ENCODE measurements at places on chromosomes 1 and 21.

GRCh38 chr21:34022627-34023335 lies 50.6 kb upstream of the MRPS6 start:
- peak; percentile 31 for DNase-seq

DNA sequence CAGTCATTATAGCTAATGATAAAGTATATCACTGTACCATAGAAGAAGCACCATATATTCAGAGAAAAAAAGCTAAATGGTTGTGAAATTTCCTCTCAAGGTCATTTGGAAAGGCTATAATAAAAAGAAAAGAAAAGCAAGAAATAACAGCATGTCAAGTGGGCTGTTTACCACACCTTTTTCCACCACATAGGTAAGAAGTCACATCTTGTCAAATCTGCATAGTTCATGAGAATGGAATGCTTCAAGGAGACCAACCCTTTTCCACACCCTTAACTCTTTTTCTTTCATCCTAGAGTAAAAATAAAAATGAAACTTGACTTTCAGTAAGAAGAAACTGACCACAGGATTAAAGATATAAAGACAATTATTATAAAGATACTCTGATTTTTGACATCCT lies 91.2 kb downstream of the ATP6V1G3 start:
- DNase-seq, result no peak

DNA sequence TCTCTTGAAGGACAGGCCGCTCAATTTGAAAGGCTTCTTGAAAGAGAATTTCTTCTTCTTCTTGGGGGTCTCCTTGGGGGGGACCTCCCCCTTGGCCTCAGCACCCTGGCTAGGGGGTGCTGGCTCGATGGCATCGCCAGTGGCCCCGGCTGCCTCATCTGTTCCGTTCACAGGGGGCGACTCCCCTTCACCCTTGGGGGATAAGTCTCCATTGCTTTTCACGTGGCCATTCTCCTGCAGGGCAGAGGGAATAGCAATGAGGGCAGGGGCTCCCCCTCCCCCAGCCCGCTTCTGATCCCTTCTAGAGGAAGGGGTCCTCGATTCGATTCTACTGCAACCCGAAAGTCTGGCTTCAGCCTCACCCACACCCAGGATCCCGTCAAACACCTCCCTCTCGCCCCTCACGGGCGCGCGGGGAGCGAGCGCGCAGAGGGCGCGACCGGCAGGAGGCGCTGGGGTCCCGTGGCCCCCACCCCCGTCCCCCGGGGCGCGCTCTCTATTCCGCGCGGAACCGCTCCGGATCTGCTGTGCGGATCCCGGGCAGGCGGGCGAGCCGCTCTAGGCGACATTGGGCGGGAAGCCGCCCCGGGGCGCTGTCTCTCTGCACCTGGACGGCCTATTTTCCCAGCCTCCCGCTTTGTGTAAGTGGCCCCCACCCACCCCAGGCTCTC lies 1.0 kb downstream of the MARCKSL1 start:
- DNase-seq, result peak; percentile 38

- no peak for DNase-seq
Observed at GRCh38 chr1:7379441-7379971, 391.6 kb upstream of the VAMP3 start.

DNA sequence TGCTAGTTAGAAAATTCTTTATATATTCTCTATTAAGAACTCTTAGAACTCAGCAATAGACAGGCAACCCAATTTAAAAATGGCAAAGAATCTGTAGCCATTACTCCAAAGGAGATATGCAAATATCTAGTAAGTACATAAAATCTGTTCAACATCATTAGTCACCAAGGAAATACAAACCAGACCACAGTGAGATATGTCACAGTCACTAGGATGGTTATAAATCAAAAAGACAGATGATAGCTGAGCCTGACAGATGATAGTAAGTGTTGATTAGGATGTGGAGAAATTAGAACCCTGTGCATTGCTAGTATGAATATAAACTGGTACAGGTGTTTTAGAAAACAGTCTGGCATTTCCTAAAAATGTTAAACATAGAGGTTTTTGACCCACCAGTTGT lies 26.6 kb downstream of the SRSF11 start:
- no peak for DNase-seq

DNA sequence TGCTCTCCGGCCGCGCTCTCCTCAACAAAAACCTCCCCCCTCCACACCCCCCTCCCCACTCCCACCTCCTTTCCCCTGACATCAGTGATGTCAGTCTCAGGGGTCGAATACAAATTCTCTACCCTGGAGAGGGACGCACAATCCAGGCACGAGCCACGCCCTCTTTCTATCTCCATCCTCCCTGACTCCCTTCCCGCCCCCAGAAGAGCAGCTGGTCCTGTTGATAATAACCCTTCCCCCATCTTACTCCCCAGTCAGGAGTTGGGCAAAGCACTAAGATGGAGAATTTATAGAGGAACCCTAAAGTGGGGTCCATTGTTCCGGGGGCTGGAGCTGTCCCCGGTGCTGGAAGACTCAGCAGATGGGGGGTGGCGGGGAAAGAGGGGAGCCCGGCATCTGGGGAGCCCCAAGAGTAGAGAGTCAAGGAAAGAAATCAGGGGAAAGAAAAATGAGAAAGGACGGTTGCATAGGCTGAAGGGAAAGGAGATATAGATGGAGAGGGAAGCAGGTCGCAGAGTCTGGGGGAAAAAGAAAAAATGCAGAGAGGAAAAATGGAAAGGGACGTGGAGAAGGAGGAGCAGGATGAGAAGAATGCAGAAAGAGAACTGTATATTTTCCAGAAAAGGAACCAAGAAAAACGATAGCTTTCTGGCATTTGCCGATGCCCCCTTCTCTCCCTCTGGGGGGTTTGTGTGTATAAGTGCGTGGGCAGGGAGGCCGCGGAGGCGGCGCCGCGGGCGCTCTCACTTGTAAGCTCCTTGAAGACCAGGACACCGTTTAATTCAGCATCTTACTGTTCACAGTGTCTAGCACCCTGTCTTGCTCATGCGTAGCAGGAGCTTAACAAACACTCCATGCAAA lies at the start of gene CELF3:
TSS of gene CELF3 (minus strand) at position 33 of the 861 bp plus-strand sequence. CDS start 783 bp downstream, outside the sequence.
- no peak for DNase-seq

Data from stimulated activated naive CD4-positive, alpha-beta T cell treated with Interleukin-2 at 50 U/mL for 16 hours (primary cell).